ENCODE measurements at places on chromosomes 7 and 10.

- no peak for DNase-seq
Observed at GRCh38 chr7:44180631-44181030, 8.6 kb downstream of the GCK start.

DNA sequence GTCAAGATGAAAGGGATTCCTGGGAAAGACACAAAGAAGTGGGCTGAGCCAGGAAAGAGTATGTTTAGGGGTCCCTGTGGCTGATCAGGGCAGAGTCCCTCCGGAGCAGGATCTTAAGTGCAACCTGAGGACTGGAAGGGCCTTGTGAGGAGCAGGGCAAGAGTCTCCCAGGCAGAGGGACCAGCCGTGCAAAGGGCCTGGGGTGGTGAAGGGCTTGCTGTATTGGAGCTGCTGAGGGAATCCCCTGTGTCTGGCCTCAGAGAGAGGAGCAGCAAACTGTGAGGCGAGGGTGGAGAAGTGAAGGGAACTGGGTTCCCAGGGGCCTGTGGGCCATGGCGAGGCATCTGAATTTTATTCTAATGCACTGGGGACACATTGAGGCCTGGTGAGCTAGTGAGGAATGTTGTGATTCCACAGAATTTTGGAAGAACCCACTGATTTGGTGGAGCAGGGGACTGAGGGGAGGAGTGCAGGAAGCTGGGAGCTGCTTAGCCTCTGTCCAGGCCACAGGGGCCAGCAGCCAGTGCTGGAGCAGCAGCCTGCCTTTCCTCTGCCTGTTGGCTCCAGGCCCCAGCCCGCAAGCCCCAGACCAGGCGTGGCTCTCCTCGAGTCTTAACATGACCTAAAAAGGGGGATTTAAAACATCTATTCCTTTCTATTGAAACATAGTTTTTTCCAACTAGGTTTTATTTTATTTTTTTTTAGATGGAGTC lies 138.4 kb upstream of the IGFBP3 start:
- DNase-seq, result no peak

GRCh38 chr7:158811461-158811860 lies 17.8 kb downstream of the ESYT2 start:
- peak; percentile 55 for DNase-seq

DNA sequence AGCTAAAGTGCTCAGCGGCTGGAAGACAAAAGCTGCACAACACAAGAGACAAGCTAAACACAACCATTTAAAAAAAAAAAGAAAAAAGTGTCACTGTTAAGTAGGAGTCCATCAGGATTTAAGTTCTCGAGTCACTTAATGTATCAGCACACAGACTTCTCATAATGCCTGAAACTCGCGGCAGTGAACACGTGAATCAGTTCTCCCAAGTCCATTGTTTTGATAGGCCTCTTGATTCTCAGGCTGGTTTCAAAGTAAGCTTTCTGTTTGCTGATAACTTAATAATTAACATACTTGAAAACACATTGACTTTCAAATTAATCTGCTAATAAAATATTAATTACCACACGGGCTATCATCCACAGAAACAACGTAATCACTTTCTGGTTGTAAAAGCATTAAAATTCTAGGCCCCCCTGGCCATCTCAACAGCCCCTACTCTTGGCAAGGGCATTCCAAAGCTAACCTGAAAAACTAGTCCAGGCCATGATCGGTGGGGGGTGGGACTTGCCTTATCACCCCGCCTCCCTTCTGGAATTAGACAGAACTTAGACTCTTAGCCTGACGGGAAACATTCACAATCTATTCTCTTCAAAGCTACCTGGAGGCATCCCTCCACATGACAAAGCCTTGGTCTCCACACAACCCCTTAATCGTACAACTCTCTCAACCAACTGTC lies 129.0 kb downstream of the DIP2C start:
- DNase-seq, result no peak

DNA sequence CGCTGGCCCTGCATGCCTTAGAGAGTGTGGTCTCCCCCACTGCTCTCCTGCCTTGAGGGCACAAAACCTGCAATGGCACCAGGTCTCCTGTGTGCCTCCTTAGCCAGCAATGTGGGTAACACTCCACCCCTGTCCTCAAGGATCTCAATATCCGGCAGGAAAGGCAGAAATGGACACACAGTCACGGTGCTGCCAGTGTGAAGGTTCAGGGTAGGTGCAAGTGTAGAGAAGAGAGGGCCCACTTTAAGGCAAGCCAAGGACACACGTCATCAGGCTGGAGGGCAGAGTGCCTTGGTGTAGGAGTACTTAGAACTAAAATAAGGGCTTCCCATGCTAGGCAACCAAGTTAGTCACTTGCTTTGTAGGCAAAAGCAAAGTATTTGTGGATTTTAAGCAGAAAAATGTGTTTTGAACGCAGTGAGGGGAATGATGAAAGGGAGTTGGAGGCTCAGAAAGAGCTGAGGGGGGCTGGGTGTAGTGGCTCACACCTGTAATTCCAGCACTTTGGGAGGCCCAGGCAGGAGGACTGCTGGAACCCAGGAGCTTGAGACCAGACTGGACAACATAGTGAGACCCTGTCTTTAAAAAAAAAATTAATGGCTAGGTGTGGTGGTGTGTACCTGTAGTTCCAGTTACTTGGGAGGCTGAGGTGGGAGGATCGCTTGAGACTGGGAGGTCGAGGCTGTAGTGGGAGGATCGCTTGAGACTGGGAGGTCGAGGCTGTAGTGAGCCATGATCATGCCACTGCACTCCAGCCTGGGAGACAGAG lies 152.8 kb downstream of the ARHGAP21 start:
- DNase-seq, result no peak

- no peak for DNase-seq
Observed at GRCh38 chr10:27663621-27664020, 82.0 kb downstream of the MKX start.

DNA sequence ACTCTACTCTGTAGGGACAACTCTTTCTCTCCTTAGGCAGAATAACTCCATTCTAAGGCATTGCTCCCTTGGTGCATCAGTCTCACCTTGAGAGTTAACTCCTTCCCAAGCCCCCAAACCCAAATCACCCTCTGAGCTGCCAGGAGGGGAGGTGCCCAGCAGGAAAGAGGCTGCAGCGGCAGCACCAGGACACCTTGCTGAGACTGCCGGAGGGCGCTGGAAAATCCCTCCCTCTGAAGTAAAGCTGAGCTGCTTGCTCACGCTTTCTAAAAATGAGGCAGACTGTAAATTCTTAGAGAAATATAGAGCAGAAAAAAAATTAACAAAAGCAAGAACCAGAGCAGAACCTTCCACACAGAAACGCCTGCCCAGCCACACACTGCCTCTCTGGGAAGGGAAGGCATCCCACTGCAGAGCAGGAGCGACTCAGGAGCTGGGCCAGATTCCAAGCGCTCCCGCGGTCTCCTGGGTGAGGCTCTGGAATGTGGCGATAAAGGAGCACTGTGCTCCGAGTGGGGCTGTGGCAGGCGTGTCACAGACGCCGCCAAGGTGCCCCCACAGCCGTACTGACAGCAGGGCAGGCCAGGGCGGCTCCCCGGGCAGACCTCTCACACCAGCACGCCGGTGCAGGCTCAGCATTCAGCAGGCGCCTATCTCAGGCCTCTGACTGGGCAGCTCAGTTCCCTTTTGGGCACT lies 202.1 kb downstream of the TNS3 start:
- DNase-seq, result no peak

Measured in non-pigmented ciliary epithelial cell (primary cell).